ENCODE measurements at places on chromosomes 16 and 17.

DNA sequence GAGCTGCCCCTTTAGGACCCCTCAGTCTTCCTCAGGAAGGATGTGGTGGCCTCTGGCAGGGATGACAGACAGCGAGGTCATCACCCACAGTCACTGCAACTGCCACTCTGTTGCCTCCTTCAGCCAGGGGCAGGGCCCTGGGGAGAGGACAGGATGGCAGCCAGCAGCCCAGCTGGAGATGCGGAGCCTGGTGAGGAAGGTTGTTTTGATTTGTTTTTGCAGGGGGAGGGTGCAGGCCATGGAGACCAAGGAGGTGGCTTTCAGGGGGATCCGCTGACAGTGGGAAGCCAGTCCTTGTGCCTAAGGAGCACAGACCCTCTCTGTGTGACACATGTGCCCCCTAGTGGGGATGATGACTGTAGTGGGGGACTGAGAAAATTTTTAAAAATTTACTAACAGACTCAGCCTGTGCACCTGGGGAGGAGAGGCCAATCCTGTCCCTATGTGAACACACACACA is 7.4 kb downstream of the PRCD start:
- DNase-seq, result no peak

DNA sequence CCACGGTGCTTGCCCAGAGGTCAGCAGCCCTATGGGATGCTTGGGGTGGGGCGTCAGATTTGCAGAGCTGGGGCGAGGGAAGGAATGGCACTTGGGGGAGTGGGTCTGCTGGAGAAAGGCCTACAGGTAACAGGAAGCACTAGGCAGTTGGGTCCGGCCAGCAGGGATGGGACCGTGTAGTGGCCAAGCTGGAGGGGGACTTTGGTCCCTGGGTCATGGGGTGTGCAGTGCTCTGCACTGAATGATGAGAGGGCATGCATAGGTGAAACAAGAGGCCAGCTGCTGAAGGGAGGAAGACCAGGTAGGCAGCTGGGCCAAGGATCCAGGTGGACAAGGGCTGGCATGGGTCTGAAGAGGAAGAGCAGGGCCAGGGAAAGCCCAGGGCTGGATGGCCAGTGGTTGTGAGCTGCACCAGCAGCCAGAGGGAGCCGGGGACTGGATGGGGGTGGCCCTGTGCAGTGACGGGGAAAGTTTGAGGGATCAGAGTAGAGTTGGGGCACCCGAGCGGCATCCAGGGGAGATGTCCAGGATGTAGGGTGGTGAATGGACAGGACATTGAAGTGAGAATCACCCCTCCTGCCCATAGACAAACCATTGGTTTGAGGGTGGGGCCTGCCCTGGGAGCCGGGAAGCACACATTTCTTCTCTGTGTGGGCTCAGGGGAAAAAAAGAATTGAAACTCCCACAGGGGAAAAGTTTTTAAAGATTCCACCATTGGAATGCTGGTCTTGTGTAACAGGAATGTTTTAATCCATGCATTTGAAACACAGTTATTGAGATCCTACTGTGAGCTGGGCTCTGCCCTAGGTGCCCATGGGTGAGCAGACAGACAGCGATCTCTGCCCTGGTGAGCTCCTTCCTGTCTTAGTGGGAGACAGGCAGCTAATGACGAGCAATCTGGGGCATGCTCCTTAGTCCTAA is 25.1 kb downstream of the RAI1 start:
- DNase-seq, result no peak

GRCh38 chr17:35171834-35172233 is 22.4 kb downstream of the SLC35G3 start:
- no peak for DNase-seq

GRCh38 chr17:68127914-68128313 is 92.4 kb downstream of the KPNA2 start:
- DNase-seq, result no peak

DNA sequence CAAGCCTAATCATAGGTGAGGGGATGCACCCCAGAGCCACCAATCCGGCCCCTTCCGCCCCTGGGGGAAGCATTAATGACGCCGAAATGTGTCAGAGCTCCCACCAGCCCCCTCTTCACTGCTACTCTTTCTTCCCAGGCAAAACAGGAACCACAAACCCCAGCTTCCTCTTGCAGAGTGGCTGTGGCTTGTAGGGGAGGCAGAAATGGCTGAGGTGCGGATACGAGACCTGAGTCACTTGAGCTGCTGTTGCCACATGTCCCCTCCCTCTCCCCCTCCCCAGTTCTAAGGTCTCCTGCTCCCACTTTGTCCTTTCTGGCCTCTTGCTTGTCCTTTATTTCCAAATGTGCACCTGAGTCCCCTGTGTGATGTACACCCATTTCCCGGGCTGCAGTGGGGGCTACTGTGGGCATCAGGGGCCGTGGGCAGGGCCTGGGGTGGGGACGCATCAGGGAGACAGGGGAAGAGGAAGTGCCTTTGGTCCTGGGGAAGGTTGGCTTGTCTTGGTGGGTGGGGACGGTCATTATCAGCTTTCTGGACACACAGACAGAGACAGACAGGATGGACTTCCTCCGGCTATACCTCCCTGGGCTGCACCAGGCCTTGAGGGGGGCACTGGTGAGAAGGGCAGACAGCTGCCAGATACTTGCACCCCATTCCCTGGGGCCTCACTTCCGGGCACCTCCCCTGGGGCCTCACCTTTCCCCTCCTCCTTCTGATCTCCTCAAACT is at the start of gene APOBR:
Gene APOBR (plus strand): TSS at position 523 of the 731 bp plus-strand sequence. CDS start 39 bp downstream, at position 562.
- peak; percentile 93 for DNase-seq

DNA sequence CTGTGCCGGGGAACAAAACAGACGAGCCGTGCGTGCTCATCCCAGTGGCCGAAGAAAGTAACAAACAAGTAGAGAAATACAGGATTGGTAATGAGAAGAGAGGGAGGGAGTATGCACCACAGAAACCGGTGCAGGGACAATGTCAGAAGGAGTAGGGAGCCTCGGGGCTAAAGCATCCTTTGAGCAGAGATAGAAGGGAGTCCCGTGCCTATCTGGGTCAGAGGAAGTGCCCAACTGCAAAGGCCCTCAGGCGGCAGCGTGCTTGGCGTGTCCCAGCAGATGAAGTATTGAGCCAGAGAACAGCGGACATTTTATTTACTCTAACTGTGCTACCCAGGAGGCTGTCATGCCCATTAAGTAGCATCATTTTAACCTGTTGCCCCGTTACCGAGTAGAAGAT is 114.9 kb upstream of the CACNG5 start:
- DNase-seq, result no peak

DNA sequence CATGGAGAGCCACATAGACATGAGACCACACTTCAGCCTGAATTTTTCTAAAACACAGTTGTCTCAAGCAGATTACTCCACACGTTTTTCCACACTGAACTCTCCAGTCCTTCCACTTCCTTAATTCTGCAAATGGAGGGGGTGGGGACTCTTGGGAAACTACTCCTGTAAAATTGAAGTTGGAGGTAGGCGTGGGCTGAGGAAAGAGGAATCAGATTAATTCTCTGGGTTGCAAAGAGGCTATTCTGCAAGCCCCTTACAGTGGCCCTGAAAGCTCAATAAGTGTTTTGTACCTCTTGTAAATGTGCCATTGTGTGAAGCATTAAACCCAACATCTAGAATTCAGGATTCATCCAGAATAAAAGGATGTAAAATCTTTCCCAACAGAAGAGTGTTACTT is 9.6 kb downstream of the MARVELD3 start:
- no peak for DNase-seq

DNA sequence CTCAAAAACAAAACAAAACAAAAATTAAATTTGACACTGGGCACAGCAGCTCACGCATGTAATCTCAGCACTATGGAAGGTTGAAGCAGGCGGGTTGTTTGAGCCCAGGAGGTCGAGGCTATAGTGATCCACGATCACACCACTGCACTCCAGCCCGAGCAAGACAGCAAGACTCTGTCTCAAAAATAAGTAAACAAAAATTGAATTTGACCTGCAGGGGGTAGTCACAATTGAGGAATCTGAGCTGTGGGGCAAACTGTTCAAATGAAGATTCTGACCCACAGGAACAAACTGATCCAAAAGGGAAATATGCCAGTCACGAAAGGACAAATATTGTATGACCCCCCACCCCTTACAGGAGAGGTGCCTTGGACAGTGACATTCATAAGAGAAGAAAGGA is 29.8 kb downstream of the ANKRD11 start:
- DNase-seq, result no peak

DNA sequence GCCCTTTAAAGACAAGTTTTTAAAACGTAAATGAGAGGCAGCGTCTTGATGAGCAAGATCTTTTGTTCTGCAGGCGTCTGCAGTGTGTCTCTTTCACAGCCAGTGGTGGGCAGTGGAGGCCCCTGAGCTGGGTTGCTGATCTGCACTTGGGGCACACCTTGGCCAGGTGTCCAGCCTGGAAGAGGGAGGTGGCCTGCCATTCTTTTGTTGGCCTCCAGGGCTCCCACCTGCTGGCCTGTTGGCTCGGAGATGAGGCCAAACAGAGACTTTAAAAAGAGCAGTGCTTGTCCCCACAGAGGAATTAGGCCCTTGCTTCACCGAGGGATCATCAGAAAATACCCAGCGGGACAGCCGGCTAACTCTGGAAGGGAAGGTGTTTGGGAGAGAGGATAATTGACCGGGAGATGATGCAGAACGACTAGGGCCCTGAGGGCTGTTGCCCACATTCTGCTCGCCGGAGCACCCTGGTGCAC is 145.9 kb upstream of the PLCG2 start:
- DNase-seq, result no peak

GRCh38 chr17:81523402-81524038 is 4.7 kb upstream of the FSCN2 start:
- no peak for DNase-seq

GRCh38 chr16:2276368-2277195 is 8.7 kb upstream of the RNPS1 start:
- no peak for DNase-seq

DNA sequence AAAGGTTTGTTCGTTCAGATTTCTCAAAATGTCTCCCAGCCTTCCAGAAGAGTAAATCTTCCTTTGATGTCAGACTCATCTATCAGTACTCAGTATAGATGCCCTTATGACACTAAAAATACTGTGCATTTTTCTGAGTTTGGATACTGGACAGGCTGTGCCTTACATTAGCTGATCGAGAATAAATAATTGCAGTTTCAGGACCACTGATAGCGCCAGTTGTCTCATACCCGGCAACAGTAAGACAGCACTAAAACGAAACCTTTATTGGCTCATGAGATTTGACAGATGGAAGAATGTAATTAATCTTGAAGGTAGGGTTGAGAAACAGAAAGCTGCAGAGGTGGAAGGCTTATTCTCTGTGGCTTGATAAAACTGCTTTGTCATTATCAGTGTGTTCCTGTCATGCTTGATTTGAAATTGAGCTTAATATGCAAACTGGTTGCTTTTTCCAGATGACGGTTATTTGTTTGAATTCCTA is 1.2 kb downstream of the ATP6V0A1 start:
- DNase-seq, result no peak

- no peak for DNase-seq
Measured at GRCh38 chr16:85680352-85680944, 8.3 kb downstream of the GINS2 start.

GRCh38 chr17:35051183-35051578 is 12.3 kb downstream of the RFFL start:
- peak; percentile 44 for DNase-seq

- DNase-seq, result no peak
Measured at GRCh38 chr16:68332411-68333121, 21.7 kb downstream of the PRMT7 start.

DNA sequence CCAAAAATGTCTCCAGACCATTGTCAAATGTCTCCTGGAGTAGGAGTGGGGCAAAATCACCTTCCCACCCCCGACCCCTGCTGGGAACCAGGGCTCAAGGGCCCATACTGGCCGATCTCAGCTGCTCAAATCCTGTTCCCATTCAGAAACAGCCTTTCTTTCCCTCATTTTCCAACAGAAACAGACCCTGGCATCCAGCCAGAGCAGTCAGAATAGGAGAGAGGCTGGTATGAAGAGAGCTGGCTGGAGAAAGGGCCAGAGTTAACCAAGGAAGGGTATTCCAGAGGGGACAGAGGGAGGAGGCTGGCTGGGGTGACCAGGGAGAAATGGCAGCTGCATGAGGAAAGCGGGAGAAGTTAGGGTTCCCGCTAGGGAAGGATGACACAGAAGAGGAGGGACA is 199.1 kb downstream of the XYLT1 start:
- DNase-seq, result no peak

GRCh38 chr17:63993368-63993985 is 4.7 kb upstream of the PRR29 start:
- peak; percentile 21 for DNase-seq

GRCh38 chr16:28273511-28273910 is 18.8 kb upstream of the SBK1 start:
- DNase-seq, result no peak

GRCh38 chr16:66728117-66728787 is 23.2 kb downstream of the DYNC1LI2 start:
- DNase-seq, result no peak

GRCh38 chr17:16349431-16349830 is 3.8 kb downstream of the CENPV start:
- no peak for DNase-seq

DNA sequence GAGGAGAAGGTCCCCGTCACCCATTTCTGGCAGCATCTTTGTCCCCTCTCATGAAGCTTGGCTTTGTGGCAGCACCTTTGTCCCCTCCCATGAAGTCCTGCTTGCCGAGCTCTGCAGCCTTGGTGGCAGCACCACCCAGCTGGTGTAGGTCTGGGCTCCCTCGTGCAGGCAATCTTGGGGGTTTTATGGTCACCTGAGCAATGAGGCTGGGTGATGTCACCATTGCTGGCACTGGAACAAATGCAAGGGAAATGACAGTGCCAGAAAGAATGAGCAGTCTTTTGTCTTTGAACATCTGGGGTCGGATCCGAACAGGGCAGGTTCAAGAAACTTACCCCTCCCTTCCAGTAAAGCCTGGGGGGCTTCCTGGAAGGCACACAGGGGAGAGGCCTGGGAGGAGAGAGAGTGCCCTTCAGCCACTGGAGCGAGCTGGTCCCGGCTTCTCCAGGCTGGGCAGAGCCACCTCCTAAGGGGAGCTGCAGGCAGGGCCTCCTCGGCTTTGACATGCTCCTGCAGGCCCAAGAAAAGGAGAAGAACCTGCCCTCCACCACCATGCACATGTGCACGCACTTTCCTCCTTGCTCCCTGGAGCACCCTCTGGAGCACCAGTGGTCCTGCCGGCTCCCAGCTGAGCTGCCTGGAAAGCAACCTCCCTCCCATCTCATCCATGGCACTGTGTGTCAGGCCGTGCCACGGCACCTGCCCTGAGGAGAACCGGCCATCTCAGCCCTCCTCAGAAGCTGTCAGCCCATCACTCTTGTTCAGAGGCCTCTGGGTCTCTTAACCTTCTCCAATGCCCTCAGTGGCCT is 16.0 kb downstream of the BTBD17 start:
- no peak for DNase-seq

- DNase-seq, result no peak
Measured at GRCh38 chr16:52558448-52558847, 11.5 kb upstream of the TOX3 start.

DNA sequence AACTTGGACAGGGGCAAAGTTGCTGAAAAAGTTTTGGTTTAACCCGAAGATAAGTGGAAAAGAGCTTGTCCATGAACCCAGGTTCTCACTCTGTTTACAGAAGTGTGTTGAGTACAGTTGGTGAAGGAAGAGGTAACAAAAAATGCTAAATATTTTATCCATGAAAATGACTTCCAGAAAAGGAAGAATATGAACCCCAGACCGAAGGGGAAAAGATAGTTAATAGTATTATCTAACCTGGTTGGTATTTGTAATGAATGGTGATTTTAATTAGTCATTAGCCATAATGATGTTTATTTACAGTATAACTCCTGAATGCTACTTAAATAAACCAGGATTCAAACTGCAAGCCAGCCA is 574 bp upstream of the TMEM106A start:
- no peak for DNase-seq

GRCh38 chr16:10518479-10519041 is 61.8 kb downstream of the EMP2 start:
- no peak for DNase-seq

Data from T-helper 22 cell (primary cell).